ENCODE measurements at places on chromosomes 6 and 20.

DNA sequence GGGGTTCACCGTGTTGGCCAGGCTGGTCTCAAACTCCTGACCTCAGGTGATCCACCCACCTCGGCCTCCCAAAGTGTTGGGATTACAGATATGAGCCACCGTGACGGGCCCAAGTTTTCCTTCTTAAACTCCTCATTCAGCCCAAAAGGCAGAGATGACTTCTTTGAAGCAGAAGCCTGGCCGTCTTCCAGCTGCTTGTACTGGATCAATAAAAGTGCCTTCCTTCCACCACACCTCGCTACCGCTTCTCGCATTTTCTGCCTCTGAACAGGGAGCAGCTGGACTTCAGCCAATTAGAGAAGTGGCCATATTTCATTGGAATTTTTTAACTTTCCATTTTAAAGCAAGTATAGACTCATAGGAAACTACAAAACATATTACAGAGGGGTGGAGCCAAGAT lies 241.1 kb downstream of the PREX1 start:
- no peak for DNase-seq

- DNase-seq, result no peak
Measured at GRCh38 chr6:10529231-10529801, 8.2 kb downstream of the GCNT2 start.

GRCh38 chr6:155031091-155031490 lies 36.0 kb downstream of the TIAM2 start:
- no peak for DNase-seq

- DNase-seq, result no peak
Measured at GRCh38 chr20:4597215-4597614, 124.5 kb upstream of the PRND start.

- DNase-seq, result no peak
Measured at GRCh38 chr20:5090191-5090590, 29.6 kb downstream of the PCNA start.

- DNase-seq, result no peak
Measured at GRCh38 chr6:111646942-111647341, 41.3 kb upstream of the TRAF3IP2 start.

- no peak for DNase-seq
Measured at GRCh38 chr6:71983131-71983530, 96.8 kb downstream of the RIMS1 start.

DNA sequence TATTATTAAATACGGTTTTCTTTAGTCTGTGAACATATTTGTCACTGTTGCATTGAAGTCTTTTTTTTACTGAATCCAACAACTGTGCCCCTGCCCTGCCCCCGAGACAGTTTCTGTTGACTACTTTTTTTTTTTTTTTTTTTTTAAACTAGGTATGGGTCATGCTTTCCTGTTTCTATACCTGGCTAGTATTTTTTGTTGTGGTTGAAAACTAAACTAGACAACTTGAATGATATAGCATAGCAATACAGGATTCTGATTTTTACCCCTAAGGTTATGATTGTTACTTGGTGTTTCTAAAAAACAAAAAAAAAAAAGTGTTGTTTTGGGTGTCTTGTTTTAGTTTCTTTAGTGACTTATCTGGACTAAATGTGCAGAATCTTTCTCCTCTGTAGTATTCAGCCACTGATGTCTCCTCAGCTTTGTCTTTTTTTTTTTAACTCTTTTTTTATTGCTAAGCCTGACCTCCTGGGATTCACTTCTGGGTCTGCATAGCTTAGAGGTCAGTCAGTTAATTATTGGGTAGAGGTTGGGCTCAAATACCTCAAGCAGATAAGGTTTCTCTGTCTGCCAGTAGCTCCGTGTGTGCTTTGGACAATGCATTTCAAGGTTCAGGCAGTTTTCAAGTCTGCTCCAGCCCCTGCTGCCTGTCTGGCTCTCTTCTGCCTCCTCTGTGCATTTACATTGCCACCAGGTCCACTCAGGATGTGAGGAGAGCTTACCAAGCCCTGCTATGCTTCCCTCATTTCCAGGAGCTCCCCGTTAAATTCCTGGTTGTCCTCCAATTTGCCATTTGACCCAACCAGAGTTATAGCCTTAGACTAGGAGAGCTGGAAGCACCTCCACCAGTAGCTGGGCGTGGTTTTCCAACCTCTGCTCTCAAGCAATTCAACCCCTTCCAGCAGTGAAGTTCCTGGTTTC lies 91.4 kb downstream of the SYNDIG1 start:
- DNase-seq, result no peak

DNA sequence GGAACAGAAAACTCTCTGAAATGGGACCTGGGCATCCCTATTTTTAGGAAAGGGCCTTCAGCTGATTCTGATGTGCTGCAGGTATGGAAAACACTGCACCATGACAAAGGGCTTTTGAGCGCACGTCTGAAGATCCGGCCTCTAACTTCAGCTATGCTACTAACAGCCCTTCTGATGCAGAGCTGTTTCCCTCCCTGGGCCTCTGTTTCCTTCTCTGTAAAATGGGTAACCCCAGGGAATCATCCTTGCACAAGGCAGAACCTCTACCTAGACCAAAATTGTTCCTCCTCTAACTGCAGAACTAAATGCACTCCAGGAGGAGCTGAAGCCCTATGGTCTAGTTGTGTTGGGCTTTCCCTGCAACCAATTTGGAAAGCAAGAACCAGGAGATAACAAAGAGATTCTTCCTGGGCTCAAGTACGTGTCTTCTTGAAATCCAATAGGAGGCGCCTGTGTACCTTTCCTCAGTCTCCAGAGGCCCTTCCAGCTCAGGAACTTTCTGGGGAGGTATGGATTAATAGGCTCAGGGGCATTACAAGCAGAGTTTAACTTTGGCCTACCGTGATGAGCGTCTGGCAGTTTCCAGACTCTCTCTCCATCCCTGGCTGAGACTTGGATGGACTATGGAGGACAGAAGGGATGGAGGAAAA lies 5.9 kb downstream of the GPX5 start:
- no peak for DNase-seq

DNA sequence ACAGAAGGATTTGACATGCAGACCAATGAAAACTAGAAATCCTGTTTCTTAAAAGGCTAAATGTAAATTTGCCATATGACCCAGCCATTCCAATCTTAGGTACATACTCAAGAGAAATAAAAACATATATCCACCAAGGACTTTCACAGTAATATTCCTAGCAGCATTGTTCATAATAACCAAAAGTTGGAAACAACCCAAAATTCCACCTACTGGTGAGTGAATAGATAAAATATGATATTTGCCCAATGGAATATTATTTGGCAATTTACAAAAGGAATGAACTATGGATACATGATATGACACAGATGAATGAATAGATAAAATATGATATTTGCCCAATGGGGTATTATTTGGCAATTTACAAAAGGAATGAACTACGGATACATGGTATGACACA lies 22.7 kb downstream of the MTCL3 start:
- DNase-seq, result no peak

- DNase-seq, result no peak
Measured at GRCh38 chr20:47397652-47398301, 41.3 kb upstream of the ZMYND8 start.

DNA sequence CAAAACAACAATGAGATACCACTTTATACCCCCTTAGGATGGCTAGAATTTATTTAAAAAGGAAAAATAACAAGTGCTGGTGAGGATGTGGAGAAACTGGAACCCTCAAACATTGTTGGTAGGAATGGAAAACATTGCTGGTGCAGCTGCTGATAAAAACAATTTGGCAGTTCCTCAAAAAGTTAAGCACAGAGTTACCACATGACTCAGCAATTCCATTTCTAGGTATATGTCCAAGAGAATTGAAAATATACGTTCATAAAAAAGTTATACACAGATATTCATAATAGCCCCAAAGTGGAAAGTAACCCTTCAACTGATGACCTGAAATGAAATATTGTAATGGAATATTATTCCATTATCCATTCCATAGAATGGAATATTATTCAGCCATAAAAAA lies 55.0 kb downstream of the CD83 start:
- no peak for DNase-seq

GRCh38 chr20:47720636-47721427 lies 64.4 kb downstream of the SULF2 start:
- no peak for DNase-seq

- no peak for DNase-seq
Measured at GRCh38 chr6:3516092-3516491, 59.2 kb upstream of the SLC22A23 start.

DNA sequence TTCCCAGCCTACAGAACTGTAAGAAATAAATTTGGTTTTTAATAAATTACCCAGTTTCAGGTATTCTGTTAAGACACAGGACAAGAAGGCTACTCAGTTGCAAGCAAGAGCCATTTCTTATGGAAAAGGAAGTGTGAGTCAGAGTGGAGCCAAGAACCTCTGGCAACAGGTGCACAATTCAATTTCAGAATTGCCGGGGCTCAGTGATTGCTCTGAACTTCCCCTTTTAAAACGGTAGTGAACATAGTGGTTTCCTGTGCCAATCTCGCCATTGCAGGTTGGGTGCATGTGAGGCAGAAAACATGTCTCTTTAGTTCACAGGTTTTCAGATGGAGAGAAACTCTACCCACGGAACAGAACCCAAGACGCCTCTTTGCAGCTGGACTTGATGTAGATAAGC lies 16.4 kb downstream of the PIGT start:
- DNase-seq, result peak; percentile 57

GRCh38 chr6:157757430-157758403 lies 65.3 kb upstream of the SNX9 start:
- no peak for DNase-seq

DNA sequence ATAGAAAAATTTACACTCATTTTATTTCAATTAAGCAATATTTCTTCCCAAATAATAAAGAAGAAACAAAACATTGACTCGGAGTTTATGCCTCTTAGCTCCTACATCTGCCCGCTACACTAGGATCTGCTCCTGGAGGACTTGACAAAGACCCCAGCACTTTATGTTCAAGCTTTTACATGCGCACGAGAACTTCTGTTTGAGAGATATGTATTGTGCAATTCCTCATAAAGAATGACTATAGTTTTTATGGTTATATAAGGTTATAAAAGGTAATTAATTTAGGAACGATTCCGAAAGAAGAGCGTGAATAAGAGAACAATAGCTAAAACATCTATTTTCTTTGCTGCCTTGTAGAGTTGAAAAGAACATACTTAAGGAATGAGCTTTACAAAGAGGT lies 12.4 kb upstream of the RALY start:
- DNase-seq, result no peak

DNA sequence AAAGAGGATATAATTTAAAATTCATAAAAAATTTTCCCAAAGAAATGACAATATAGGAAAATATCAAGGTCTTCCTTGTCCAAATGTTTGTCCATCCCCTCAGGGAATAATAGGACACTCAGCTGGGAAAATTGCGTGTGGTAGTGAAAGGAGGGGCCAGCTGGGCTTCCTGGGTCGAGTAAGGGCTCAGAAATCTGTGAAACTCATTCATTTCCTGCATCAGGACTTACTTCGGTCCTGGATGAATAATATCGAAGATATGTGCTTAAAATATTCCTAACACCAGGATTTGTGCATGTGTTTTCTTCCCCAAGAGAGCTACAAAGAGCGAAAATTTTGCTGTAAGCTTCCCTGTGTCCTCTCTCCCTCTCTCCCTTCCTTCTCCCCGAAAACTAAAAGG lies 118.2 kb upstream of the GJE1 start:
- DNase-seq, result no peak

DNA sequence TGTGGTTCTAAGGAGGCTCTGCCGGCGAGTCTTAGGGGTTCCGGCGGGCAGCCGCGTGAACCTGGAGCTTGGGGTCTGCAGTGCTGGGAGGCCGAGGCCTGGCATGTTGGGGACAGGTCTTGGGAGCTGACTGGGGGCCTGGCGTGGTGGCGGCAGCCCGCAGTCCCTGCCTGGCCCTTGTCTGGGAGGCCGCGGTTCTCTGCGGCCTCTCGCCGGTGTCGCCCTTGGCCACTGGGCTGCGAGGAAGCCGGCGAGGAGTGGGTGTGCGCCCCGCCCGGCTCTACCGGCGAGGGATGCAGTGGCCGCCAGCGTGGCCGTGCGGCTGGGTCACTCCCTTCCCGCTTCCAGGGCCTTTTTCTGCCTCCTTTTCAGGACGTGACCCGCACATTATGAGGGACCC lies 36.3 kb downstream of the IGF2R start:
- no peak for DNase-seq

- no peak for DNase-seq
Measured at GRCh38 chr6:26017632-26017966, 55.0 kb downstream of the TRIM38 start.

- DNase-seq, result no peak
Measured at GRCh38 chr20:35091816-35092523, 637 bp downstream of the TRPC4AP start.

GRCh38 chr6:98847416-98847778 lies 13.0 kb downstream of the POU3F2 start:
- no peak for DNase-seq

All from GM19239 (cell line).